ENCODE measurements at places on chromosomes 5 and 9.

GRCh38 chr9:36584620-36585460 is 12.1 kb downstream of the MELK start:
- no peak for DNase-seq

- no peak for DNase-seq
These were observed 50.1 kb upstream of the FBXL17 start for GRCh38 chr5:108432024-108432423.

DNA sequence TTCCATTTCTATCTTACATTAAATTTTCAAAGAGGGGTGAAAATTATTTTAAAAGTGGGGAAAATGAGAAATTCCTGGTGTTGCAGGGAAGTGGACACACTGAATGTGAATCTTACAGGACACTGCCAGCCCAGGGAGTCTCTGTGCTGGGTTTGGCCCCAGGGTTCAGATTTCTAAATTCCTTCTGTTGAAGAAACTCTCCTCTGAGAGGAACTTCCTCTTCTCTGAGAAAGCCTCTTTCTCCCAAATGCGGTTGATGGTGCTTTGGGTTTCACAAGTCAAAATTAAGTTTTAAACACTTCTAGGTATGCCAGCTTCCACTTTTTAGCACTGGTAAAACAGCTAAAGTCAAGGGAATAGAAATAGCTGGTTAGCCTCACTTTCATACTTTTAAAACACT is 317.9 kb upstream of the ITGA1 start:
- DNase-seq: no peak

DNA sequence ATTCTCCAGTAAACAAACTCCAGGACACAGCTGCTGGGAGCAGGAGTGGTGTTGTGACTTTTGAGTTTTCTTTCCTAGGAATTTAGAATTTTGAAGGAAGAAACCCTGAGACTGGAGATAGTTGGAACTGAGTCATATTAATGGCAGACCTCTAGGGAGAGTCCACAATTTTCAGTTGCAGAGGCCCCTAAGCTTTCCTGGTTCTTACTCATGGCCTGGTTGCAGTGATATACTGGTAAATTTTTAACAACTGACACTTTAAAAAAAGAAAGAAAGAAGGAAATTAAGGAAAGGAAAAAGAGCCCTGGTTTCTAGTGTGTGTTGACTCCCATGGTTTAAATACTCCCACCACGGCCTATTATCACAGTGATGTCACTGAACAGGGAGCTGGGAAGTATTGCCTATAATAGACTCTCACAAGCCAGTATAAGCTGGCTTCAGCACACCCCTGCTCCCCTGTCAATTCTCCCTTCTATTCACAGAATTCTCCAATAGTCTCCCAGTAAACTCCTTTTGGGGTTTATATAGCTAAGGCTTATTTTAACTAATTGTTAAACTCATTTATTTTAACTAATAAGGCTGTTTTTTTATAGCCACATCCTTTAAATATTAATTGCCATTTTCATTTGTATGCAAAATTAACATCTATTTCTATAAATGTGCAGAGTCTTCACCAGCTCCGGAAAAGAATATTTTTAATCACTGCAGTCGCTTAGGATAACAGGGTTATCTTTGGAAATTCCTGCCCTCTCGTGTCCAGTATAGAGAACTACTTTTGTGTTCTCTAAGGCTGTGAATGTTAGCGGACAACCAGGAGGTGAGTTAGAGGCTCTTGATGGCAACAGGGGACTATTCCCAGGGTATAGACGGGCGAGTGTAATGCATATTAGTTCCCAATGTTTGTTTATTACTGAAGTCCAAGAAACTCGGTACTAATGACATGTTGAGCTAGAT is 59.7 kb downstream of the GGTA1 start:
- DNase-seq: peak; percentile 30

DNA sequence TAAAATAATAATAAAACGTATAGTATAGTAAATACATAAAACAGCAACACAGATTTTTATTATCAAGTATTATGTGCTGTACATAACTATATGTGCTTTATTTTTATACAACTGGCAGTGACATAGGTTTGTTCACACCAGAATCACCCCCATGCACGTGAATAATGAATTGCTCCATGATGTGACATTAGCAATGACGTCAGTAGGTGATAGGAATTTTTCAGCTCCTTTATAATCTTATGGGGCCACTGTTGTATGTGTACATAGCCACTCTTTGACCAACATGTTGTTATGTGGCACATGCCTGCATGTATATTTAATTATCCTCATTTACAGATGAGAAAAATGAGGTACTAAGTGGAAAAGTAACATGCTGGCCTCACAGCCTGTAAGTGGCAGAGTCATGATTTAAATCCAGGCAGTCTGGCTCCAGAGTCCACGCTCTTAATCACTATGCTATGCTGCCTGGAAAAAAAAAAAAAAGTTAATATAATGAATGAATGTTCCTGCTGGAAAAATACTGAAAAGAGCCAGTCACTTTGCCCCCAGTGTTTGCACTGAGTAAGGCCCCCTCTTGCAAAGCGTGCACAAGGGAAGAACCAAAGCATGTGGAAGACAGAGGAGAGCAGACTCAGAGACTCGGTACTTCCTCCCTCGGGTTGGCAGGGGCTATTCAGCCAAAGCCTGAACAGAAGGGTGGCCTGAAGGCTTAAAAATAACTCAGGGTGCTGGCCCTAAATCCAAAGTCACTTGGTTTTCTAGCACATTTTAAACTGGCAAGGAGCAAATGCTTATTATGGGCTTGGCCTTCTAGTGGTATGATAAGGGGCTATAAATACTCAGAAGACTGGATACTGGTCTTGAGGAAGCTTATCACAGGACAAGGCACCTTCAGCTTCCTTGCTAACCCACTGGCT is 206.8 kb downstream of the GLIS3 start:
- DNase-seq: no peak

- DNase-seq: no peak
These were observed 13.3 kb upstream of the LHX3 start for GRCh38 chr9:136218271-136218670.

DNA sequence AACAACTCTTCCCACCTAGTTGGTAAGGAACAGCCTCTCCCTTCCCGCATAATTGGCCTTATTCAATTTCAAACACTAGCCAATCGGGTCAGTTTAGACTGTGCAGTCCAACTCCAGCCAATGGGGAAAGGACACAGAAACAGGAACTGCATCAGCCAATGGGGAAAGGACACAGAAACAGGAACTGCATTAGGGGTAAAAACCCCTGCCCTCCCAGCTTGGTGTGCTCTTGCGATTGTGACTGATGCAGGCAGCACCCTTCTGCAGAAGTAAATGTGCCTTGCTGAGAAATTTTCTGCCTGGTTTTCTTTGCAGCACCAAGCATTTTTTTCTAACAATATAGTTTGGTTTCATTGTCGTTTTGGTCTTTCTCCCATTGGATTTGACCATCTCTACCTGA is 8.5 kb upstream of the GLT6D1 start:
- no peak for DNase-seq

GRCh38 chr9:129287619-129288305 is 109.7 kb upstream of the IER5L start:
- DNase-seq: no peak

Data from iPS-NIHi11 (cell line).